ENCODE measurements at places on chromosomes 6 and 20. TPM values are rescaled to one million over a fixed set of nuclear protein-coding genes. Genes with fewer than 3 reads are reported as not detected.

GRCh38 chr6:66161546-66162108 is 454.6 kb upstream of the EYS start:
- H3K27me3 ChIP-seq, result no peaks in the 10 kb centered on the region
- peaks cover 7% of the 10 kb centered on the region for H3K36me3 ChIP-seq
- H3K4me3 ChIP-seq, result no peak overlapping the region
- DNase-seq, result no peak

MRAP2 gene
- total RNA-seq, result 1.1 TPM

DNA sequence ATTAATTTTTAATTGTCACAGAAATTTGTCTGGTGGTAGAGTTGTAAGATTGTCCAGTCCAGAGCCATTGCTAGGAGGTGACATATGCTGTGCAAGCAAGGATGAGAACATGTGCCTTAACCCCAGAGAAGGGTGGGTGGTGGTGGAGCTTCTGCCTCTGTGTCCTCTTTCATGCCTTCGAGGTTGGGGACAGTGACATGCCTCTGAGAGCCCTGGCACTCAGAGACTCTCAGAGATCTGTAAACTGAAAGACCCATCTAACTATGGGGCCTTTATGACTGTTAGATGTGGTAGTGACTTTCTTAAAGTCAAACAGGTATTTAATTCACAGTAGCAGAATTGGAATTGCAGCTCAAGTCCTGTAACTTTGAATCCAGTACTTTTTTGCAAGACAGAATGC is 132.4 kb downstream of the JARID2 start:
- no peak overlapping the region for H3K4me3 ChIP-seq
- no peak overlapping the region for H3K27ac ChIP-seq
- no peaks in the 10 kb centered on the region for H3K27me3 ChIP-seq
- peaks cover 9% of the 10 kb centered on the region for H3K4me1 ChIP-seq
- H3K36me3 ChIP-seq, result peaks cover 5% of the 10 kb centered on the region

DNA sequence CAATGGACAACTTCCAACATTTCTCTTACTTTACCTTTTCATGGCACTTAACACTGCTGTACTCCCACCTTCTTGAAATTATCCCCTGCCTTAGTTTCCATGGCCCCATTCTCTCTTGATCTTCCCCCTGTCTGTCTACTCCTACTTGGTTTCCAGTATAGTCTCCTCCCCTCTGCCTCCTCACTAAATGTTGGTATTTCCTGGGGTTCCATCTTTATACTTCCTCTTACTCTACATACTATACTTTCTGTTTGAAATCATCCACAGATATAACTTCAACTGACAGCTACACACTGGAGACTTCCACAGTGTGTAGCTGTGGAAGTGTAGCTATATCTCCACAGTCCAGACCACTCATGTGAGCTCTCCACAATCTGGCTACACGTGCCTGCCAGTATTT is 13.5 kb downstream of the ZHX3 start:
- no peak overlapping the region for H3K4me3 ChIP-seq
- DNase-seq, result no peak
- no peak overlapping the region for H3K27ac ChIP-seq
- no peaks in the 10 kb centered on the region for H3K4me1 ChIP-seq
- no peaks in the 10 kb centered on the region for H3K36me3 ChIP-seq
- no peaks in the 10 kb centered on the region for H3K27me3 ChIP-seq

GRCh38 chr6:167401525-167402194 is 76.8 kb downstream of the TTLL2 start:
- H3K4me1 ChIP-seq, result peaks cover 22% of the 10 kb centered on the region
- peaks cover 19% of the 10 kb centered on the region for H3K27me3 ChIP-seq
- no peak overlapping the region for H3K4me3 ChIP-seq
- no peaks in the 10 kb centered on the region for H3K36me3 ChIP-seq
- no peak for DNase-seq

DNA sequence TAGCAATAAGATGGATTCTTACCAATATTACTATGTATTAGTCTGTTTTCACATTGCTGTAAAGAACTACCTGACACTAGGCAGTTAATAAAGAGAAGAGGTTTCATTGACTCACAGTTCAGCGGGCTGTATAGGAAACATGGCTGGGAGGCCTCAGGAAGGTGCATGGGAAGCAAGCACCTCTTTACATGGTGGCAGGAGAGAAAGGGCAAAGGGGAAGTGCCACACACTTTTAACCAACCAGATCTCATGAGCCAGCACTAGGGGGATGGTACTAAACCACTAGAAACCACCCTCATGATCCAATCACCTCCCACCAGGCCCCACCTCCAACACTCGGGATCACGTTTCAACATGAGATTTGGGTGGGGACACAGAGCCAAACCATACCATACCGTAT is 40.7 kb upstream of the CCDC167 start:
- H3K4me1 ChIP-seq, result peaks cover 4% of the 10 kb centered on the region
- no peak overlapping the region for H3K4me3 ChIP-seq
- no peak overlapping the region for H3K27ac ChIP-seq
- H3K27me3 ChIP-seq, result peaks cover 70% of the 10 kb centered on the region
- no peaks in the 10 kb centered on the region for H3K36me3 ChIP-seq
- DNase-seq, result no peak

SLC22A16 gene
- not detected for total RNA-seq

SULF2 gene
- 104 TPM for total RNA-seq

MAP7 gene
- total RNA-seq, result 101 TPM

- H3K27ac ChIP-seq, result no peak overlapping the region
- H3K4me1 ChIP-seq, result no peaks in the 10 kb centered on the region
- H3K36me3 ChIP-seq, result no peaks in the 10 kb centered on the region
Observed at GRCh38 chr6:125170376-125170775, 16.8 kb downstream of the TPD52L1 start.

DNA sequence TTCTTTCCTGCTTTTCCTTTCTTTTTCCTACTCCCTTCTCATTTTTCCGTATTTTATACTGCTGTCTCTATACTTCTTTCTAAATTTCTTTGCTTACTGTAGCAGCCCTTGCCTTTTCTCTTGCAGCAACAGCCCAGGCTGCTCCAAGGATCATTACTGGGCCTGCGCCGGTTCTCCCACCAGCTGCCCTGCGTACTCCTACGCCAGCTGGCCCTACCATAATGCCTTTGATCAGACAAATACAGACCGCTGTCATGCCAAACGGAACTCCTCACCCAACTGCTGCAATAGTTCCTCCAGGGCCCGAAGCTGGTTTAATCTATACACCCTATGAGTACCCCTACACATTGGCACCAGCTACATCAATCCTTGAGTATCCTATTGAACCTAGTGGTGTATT is 148.8 kb downstream of the QKI start:
- no peak overlapping the region for H3K27ac ChIP-seq
- H3K27me3 ChIP-seq, result no peaks in the 10 kb centered on the region
- H3K4me3 ChIP-seq, result no peak overlapping the region
- no peak for DNase-seq

GRM1 gene
- 0.41 TPM for total RNA-seq

TMEM244 gene
- total RNA-seq, result not detected

METTL24 gene
- total RNA-seq, result 10.0 TPM

DNA sequence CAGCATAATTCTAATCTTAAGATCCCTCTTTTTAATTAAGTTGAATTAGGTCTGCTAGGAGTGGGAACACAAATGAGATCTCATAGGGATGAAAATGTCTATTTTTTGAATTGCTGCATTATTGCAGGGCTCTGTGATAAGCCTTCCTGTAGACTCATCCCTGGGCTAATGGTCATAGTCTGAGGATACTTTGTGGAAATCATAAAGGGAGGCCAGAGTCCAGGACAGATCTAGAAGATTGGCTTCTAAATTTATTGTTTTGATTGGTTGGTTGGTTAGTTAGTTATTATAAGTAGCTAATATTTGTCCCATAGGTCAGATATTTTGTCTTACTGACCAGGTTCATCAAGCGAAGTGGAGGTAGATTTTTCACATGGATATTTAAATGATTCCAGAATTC is 142.3 kb downstream of the AKAP7 start:
- no peak overlapping the region for H3K27ac ChIP-seq
- peaks cover 19% of the 10 kb centered on the region for H3K36me3 ChIP-seq
- H3K4me1 ChIP-seq, result peaks cover 16% of the 10 kb centered on the region
- H3K4me3 ChIP-seq, result no peak overlapping the region
- H3K27me3 ChIP-seq, result no peaks in the 10 kb centered on the region

DNA sequence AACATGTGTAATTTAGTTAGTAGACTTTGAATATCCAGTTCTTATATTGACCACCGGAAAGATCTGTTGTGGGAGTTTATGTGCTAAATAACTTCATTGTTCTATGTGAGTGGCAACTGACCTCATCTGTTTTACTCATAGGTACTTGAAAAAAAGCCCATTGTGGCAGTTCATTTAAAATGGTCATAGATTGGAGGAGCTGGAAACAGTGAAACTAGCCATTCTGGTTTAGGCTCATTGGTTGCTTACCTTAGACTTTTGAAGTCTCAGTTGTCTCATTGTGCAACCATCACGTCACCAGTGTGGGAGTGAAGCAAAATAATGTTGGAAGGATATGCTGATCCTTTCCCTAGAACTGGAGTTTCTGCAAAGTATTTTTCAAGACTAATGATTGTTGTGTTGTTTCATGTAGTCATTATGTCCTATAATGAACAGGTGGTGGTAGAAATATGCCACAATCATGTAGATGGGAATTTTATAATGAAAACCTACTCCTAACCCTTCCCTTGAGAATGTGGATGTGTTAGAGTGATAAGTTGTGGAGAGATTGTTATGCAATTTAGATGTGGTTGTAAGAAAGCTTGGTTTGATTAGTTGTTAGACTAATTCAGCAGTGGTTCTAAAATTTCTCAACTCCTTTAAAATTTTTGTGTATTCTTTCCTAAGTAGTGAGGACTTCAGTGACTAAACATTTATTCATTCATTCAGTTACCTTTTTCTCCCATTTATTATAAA is 18.3 kb downstream of the DSP start:
- no peak for DNase-seq
- H3K4me3 ChIP-seq, result no peak overlapping the region
- H3K36me3 ChIP-seq, result peaks cover 58% of the 10 kb centered on the region
- peaks cover 51% of the 10 kb centered on the region for H3K4me1 ChIP-seq
- peak overlapping the region; percentile 87 for H3K27ac ChIP-seq

DNA sequence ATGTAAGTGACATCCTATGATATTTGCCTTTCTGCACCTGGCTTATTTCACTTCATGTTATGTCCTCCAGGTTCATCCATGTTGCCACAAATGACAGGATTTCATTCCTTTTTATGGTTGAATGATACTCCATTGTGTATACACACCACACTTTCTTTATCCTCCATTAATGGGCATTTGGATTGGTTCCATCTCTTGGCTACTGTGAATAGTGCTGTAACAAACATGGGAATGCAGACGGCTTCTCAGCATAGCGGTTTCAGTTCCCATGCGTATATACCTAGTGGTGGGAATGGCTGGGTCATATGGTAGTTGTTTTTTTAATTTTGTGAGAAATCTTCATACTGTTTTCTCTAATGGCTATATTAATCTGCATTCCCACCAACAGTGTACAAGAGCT is 14.8 kb downstream of the MTHFD1L start:
- H3K27me3 ChIP-seq, result no peaks in the 10 kb centered on the region
- peaks cover 21% of the 10 kb centered on the region for H3K4me1 ChIP-seq
- no peak overlapping the region for H3K27ac ChIP-seq
- peaks cover 7% of the 10 kb centered on the region for H3K36me3 ChIP-seq
- H3K4me3 ChIP-seq, result no peak overlapping the region

- H3K27ac ChIP-seq, result no peak overlapping the region
- DNase-seq, result no peak
- no peaks in the 10 kb centered on the region for H3K4me1 ChIP-seq
- H3K27me3 ChIP-seq, result no peaks in the 10 kb centered on the region
Observed at GRCh38 chr6:108453601-108454185, 107.0 kb upstream of the FOXO3 start.

DNA sequence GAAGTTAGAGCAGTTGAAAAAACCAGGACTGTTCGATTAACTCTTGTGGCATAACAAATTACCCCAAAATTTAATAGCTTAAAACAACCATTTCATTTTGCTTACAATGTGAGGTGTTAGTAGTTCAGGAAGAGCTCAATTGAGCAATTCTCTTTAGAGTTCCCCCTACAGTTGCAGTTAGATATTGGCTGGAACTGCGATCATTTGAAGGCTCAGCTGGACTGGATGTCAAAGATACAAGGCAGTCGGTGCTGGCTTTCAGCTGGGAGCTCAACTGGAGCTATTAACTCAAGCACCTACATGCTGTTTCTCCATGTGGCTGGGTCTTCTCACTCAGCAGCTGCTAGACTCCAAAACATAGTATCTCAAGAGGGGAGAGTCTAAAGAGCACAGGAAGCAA is 96.0 kb upstream of the LOC128125822 start:
- H3K4me3 ChIP-seq, result no peak overlapping the region
- no peak overlapping the region for H3K27ac ChIP-seq
- H3K36me3 ChIP-seq, result no peaks in the 10 kb centered on the region
- no peak for DNase-seq
- peaks cover 20% of the 10 kb centered on the region for H3K4me1 ChIP-seq

DNA sequence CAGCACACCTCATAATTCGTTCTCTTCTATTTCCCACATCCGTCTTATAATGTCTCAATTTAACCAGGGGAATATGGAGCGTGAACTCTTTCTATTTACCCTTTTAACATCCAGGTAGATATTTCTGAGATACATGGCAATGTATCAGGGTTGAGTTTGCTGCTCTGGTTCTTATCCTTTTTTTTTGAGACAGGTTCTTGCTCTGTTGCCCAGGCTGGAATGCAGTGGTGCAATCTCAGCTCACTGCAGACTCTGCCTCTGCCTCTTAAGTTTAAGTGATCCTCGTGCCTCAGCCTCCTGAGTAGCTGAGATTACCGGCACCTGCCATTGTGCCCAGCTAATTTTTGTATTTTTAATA is 36.5 kb downstream of the KLHL31 start:
- H3K4me1 ChIP-seq, result peaks cover 16% of the 10 kb centered on the region
- no peak overlapping the region for H3K27ac ChIP-seq
- DNase-seq, result no peak
- H3K27me3 ChIP-seq, result no peaks in the 10 kb centered on the region
- no peak overlapping the region for H3K4me3 ChIP-seq

DNA sequence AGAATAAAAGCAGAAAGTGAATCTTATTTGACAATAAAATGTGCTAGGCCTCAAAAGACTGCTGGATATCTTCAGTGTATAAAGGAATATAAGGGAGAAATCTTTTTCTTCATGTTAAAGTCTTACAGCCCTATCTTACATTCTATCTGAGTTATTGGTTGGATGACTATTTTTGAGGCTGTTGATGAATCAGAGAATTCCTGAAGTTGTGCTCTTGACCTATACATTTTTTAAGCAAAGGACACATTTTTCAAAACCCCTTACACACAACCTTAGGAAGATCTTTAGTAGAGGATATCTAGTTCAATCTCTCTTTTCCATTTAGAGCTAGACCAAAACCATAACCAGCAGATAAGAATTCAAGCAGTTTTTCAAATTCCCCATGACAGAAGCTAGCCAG is 10.9 kb upstream of the CGA start:
- no peaks in the 10 kb centered on the region for H3K27me3 ChIP-seq
- no peak overlapping the region for H3K27ac ChIP-seq
- H3K4me3 ChIP-seq, result no peak overlapping the region
- peaks cover 9% of the 10 kb centered on the region for H3K4me1 ChIP-seq
- no peaks in the 10 kb centered on the region for H3K36me3 ChIP-seq
- no peak for DNase-seq

GRCh38 chr6:16049168-16049567 is 79.7 kb upstream of the MYLIP start:
- H3K27ac ChIP-seq, result no peak overlapping the region
- no peak overlapping the region for H3K4me3 ChIP-seq
- H3K36me3 ChIP-seq, result no peaks in the 10 kb centered on the region
- peaks cover 17% of the 10 kb centered on the region for H3K27me3 ChIP-seq

Data from progenitor cell of endocrine pancreas (in vitro differentiated cells).